ENCODE measurements at places on chromosomes 12 and 14.

DNA sequence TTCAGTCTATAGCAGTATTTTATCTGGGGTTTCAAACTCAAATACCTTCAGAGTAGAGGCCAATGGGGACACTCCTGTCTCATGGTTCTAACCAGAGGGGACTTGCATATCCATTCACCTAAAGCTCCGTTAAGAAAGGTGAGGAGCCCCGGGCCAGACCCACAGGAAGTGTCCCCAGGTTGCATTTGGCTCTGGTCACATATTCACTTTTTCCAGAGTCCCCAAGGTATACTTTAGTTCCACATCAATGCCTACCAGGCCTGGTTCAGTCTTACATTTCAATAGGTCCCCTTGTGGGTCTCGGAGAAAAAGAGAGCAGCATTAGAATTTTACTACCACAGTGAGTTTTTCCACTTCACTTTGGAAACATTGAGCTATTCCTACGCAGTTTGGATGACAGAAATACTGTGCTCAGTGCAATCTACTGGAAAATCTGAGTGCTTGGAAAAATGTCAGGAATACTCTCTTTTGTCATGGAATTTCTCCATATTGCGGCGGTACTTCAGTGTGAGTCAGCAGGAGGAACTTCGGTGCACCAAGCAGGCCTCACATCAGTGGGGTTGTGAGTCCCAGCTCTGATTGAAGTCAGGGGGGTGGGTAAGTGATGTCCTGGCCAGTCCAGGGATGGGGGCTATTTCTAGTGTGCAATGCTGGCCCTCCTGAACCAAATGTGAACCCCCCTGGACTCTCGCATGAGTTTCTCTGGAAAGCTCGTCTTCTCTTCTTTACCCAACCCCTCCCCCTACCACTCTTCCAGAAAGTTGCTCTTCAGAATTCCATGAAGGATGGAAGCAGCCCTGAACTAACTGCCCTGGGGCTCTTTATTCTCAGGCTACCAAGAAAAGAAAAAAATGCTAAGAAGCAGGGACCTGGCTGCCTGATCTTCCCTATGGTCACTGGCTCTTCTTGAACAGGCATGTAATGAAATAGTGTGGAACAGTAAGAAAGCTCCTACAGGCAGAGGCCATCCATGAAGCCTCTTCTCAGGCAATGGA lies 184.7 kb downstream of the PRKCH start:
- DNase-seq: no peak

DNA sequence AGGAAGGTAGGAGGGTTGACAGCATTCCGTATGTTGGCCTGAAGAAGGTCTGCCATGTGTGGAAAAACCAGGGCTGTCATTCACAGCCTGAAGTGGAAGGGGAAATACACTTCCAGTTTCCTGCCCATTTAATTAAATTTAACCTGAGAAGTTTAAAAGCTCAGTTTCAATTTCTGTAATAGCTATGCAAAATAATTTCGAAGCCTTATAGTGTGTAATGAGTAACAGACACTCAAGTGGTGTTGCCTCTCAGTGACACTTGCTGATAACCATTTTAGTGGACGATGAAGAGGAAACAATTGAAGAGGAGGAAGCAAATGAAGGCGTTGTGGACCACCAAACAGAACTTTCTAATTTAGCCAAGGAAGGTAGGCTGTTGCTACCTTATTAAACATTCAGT lies 44.8 kb downstream of the EP400 start:
- no peak for DNase-seq

- DNase-seq: no peak
These were observed 3.9 kb upstream of the NR2C1 start for GRCh38 chr12:95077341-95077740.

DNA sequence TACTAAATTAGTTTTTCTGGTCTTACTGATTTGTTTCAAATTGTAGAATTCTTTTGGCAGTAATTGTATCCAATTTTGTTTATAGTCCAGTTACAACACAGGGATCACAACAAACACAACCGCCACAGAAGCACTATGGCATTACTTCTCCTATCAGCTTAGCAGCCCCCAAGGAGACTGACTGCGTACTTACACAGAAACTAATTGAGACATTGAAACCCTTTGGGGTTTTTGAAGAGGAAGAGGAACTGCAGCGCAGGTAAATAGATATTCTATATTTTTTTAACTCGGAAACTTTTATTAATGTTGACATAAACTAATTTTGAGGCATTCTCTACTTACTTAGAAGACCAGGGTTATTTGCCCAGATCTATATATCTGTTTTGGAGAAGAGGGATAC lies 17.8 kb downstream of the PAPOLA start:
- no peak for DNase-seq

All from HuH-7.5 (cell line).